ENCODE measurements at places on chromosomes 5 and 9.

DNA sequence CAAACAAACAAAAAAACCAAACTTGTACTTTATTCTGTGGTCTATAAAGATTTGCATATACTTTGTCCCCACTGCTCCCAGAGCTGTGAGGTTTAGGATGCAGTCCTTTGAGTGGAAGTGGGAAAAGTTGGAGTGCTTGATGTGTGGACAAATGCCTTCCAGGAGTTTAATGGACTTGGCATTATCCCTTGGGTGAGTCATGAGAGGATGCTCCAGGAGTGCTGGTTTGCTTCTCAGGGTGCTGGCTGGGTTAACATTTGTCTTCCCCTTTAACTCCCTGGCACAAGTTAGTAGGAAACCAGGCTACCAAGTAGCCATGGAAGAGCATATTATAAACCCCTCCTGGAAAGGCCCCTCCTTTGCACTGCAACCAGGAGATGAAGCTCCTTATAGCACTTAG, 417.4 kb upstream of the RIOK2 start:
- DNase-seq = no peak

DNA sequence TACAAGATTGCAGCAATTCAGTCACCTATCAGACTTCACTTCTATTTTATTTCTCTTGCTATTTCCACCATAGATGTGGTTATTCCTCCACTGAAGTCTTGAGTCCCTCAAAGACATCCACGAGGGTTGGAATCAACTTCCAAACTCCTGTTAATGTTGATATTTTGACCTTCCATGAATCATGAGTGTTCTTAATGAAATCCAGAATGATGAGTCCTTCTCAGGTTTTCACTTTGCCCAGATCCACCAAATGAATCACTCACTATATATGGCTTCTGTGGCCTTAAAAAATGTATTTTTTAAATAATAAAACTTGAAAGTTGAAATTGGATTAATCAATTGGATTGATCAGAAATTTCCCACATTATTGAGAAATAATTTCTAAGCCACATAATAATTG, 1821.0 kb downstream of the EFNA5 start:
- DNase-seq = no peak

GRCh38 chr5:159262472-159262858, 625 bp upstream of the UBLCP1 start:
- no peak for DNase-seq

- no peak for DNase-seq
These were observed 70.1 kb upstream of the RAPGEF1 start for GRCh38 chr9:131809941-131810344.

DNA sequence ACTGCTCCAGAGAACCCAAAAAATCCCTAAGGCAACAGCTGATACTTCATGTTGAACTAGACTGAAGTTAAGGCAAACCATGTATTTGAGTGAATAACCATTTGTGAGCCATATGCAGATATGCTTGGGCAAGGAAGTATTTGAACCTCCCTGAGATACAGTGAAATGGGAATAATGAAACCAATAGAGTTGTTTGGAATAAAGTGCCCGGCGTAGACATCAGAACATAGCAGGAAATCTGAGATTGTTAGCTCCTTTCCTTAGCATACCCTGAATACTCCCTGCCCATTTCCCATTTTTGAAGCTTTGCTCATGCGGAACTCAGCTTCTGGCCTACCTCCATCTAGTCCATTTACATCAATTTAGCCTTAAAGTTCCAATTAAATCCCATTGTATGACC, 611.9 kb downstream of the EFNA5 start:
- DNase-seq = no peak

GRCh38 chr5:156526081-156526925, 199.3 kb downstream of the SGCD start:
- DNase-seq = no peak

DNA sequence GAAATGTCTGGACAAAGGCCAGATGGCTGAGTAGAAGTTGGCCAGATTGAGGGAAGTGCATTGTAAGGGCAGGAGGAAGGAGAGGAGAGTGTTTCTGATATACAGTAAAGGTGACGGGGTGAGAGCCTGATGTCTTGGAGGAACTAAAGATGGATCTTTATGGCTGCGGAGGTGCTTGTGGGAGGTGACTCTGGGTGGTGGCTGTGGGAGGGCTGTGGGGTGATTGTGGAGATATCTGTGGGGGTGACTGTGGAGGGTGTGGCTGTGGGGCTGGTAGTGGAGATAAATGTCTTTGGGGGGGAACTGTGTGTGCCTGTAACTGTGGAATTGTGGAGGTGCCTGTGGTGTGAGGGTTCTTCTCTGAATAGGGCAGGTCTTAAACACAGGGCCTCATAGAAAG, 121.4 kb downstream of the CMYA5 start:
- no peak for DNase-seq

GRCh38 chr5:109161914-109162683, 247.7 kb downstream of the PJA2 start:
- no peak for DNase-seq

- no peak for DNase-seq
These were observed 29.0 kb downstream of the ADAM19 start for GRCh38 chr5:157546456-157547100.

GRCh38 chr5:41848983-41849382, 21.2 kb downstream of the OXCT1 start:
- no peak for DNase-seq

Data from activated CD8-positive, alpha-beta memory T cell treated with anti-CD3 and anti-CD28 coated beads, Interleukin-2, amount 50 U/mL, for 48 hours (primary cell).